ENCODE measurements at places on chromosomes 2 and 18.

- DNase-seq: peak; percentile 31
These were observed 98.3 kb downstream of the PIK3C3 start for GRCh38 chr18:42053188-42053781.

DNA sequence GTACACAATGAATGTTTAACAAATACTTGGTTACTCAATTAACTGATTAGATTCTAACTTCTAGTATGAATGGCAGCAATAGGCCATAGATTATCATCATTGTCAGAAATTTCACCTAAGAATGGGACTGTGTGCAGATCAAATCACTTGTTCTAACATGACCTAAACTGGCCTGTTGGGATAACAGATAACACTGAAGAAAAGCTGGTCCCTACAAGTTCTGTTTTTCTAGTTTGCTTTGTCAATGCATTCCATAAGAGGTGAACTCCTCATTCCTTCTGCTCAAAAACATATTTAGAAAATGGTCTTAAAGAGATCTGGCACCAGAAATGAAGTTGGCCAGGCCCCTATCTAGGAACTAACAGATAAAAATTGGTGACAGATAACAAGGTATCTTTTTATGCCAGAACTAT is 175.4 kb downstream of the THADA start:
- DNase-seq: no peak

- DNase-seq: no peak
These were observed 234.6 kb downstream of the ZEB2 start for GRCh38 chr2:144285324-144285723.

- DNase-seq: no peak
These were observed 90.3 kb upstream of the SNTG2 start for GRCh38 chr2:860259-860855.
